ENCODE measurements at places on chromosomes 4 and X.

DNA sequence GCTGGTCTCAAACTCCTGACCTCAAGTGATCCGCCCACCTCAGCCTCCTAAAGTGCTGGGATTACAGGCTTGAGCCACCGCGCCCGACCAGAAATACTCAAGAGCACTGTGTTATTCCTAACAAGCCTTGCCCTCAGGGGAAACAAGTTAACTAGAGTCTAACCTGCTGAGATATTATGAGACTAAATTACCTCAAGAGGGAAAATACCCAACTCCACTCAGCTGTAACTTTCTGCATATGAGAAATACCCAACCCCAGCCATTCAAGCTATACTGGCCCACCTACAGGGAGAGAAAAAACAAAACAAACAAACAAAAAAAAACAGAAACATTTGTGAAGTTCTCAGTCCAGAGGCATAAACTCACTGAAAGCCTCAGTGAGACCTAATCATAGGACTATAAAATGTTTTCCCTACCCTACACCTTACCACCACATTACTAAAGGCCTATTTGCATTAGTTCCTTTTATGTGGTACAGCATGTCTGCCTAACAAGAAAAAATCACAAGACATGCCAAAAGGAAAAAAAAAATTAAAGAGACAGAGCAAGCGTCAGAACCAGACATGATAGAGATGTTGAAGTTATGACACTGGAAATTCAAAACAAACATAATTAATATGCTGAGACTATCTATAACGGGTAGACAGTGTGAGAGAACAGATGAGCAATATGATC lies 876.0 kb downstream of the FSTL5 start:
- no peak for DNase-seq

DNA sequence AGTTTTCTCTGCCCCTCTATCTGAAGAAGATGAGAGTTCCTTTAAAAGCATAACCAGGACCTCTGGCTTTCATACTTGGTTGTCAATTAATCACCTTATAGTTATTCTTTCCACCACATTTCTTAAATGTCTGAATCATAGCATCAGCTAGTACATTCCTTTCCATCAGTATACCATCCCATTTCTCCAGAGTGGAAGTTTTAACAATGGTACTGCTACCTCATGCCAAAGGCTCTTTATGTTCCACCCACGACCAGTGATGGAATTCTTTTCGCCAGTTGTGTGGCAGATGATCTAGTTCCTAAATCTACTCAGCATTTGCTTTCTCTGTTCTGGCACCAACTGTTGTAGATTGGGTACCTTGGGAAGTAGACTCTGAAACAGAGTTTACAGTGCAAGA lies 379.8 kb downstream of the ZNF674 start:
- no peak for DNase-seq

DNA sequence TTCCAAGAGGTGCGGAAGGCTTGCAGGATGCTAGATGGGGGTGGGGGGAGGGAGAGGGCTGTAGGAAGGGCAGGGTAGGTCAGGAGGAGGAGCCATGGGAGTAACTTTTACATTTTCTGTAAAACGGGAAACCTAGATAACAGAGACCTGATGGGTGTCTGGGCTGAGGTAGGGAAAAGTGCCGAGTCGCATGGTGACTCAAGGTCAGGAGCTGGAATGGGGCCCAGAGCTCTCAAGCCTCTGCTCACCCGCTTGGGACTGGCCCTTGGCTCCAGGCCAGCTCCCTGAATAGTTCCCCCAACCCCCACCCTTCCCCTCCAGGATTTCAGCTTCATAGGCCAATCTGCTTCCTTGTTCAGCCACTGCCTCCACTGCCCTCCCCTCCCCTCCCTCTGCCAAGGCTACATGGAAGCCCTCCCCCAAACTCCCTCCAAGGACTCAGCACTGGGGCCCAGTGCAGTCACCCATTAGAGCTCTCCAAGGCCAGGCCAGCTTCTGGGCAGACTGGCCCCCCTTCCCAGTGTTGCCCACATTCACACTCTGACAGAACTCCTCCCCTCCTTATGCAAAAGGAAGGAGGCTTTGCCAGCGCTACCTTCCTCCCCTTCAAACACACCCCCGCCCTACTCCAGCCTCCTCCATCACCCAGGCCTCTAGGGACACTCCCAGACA lies 43.6 kb downstream of the TSC22D3 start:
- DNase-seq: no peak

GRCh38 chr4:173262375-173262774 lies 71.8 kb downstream of the HMGB2 start:
- DNase-seq: no peak

GRCh38 chr4:13840502-13841190 lies 213.1 kb upstream of the BOD1L1 start:
- no peak for DNase-seq

- no peak for DNase-seq
These were observed 21.9 kb downstream of the ATP2B3 start for GRCh38 chrX:153539171-153539978.

GRCh38 chr4:112127803-112128202 lies 17.5 kb upstream of the FAM241A start:
- no peak for DNase-seq

DNA sequence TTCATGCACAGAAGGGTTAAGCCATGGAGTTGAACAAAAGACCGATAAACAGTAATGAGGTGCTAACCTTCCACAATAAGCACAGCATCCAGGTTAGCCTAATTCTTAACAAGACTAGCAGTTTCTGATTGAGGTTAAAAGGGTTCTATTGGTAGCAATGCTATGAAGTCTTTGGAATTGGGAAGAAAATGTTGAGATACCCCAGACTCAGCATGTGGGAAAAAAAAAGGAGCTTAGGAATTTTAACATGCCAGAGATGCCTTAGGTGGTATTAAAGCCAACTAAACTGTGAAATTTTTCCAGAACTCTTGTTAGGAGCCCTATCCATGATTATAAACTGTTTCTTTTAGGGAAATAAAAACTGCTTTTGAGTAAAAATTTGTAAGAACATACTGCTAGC lies 391.7 kb downstream of the GABRG1 start:
- DNase-seq: no peak

DNA sequence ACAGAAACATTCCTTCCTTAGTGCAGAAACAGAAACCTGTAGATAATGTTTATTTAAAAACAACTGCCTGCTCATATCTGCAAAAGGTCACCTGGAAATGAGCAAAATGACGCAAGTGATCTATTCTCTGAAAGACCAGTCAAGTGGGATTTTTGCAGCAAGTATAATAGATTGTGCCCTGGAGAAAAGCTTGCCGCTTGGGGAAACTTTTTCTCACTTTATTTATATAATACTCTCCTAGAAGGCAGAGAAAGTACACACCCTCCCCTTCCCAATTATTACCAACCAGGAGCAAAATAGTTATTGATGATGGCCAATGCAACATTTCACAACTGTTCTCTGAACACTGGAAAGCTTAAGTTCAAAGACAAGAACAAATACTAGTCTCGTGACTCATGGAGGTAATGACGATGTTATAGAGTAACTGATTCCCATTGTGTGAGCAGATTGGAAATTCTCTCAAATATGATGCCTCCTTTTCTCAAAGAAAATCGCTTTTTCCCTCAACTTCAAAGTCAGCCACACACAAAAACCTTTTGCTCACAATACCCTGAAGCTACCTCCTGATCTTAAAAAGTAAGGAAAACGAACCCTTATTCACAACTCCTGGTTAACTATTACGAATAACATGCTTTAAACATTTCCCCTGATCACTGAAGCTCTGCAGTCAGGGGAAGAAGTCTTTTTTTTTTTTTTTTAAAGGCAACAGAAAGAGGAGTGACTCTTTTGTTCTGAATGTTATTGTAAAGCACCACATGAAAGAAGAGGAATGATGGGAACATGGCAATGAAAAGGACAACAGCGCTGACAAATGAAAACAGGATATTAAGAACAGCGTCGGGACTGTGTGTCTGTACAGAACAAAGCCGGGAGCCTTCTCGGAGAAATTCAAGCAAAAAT lies 41.0 kb downstream of the MID1 start:
- no peak for DNase-seq

- no peak for DNase-seq
These were observed at the start of gene GDI1 for GRCh38 chrX:154436983-154437752. GDI1 (plus strand) TSS chrX:154437154; CDS start chrX:154437255, 101 bp downstream.

All from renal cortex interstitium (tissue), 15 donors.